MV-4-11 (cell line): ENCODE measurements at places on chromosomes 6 and 20.

GRCh38 chr6:157023958-157024357 is 246.8 kb downstream of the ARID1B start:
- DNase-seq: peak; percentile 71

DNA sequence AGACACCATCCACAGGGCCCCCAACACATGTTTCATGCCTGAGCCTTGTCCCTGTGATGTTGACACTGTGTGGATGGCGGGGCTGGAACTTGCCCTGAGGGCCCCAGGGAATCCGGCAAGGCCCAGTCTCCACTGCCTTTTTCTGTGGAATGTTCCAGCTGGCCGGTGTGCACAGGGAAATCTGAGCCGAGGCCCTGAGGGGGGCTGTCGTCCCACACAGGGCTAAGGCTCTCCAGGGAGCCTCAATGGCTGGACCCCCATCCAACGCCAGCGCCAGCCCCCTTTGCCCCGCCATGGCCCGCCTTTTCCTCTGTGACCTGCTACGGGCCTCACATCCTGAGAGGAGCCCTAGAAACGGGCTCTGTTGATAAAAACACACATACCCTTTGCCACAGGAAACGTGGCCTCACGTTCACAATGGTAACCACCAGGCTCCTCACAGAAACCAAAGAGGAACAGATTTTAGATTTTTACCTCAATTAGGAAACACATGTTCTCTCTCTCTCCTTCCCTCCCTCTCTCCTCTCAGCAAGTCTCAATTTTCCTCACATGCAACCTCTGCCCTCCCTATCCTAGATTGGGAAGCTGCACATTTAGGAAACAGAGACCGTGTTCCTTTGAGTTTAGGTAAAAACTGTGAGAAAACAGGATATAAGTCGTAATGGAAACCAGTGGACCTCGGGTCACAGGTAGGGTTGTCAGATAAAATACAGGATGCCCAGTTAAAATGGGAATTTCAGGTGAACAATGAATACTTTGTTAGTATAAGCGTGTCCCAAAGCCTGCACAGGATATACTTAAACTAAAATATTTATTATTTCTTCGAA is 13.7 kb upstream of the ZNF831 start:
- peak; percentile 20 for DNase-seq

DNA sequence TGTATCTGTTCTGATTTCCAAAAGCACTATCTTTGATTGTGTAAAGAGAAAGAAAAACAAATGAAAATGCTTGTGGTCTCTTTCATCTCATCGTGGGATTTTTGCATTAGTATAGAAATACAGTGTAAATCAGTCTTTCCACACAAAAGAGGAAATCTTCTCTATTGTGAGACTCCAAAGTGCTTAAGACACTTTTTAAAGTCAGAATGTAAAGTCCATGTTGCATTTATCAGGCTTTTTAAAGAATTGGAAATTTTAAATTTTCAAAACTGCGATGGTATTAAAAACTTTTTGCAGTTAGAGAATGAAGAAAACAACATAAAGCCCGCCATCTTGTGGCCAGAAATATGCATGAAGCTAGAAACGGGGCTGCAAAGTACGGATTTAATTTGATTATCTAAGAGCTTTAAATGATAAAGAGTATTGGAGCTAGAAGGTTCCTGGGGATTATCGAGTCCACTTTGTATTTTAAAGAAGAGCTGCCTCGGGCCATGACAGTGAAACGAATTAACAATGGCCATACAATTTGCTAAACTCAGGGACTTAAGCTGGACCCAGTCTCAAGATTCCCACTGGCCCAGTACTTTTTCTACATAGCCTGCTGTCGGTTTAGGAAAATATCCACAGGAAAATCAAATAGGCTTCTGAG is 339.6 kb downstream of the ARHGAP18 start:
- DNase-seq: no peak

- DNase-seq: peak; percentile 19
These were observed 12.1 kb upstream of the UBE2J1 start for GRCh38 chr6:89364586-89364985.

GRCh38 chr6:22437665-22438064 is 131.7 kb upstream of the HDGFL1 start:
- no peak for DNase-seq

DNA sequence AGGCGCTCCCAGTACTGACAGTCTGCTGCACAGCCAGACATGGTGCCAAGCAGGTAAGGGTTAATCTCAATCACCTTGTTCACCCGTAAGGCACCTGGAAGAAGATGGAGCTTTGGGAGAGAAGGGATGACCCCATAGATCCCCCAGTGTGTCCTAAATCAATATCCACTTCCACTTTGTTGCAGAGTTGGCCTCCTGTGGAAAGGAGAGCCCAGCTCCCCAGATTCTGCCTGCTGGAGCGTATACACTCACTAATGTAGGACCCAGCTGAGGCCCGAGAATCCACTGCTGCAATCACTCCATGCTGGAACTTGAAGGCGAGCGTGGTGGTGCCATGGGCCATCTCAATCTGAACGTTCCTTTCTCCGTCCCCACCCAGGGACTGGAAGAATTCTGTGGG is 1.2 kb downstream of the PSMB8 start:
- no peak for DNase-seq

- peak; percentile 93 for DNase-seq
These were observed 50.3 kb downstream of the ADTRP start for GRCh38 chr6:11727998-11728961.
